ENCODE measurements at places on chromosomes 7 and 10.

GRCh38 chr7:37089972-37090371, 358.7 kb downstream of the ELMO1 start:
- no peak for DNase-seq

- DNase-seq = no peak
These were observed 80.7 kb upstream of the SEC61G start for GRCh38 chr7:54839575-54840213.

DNA sequence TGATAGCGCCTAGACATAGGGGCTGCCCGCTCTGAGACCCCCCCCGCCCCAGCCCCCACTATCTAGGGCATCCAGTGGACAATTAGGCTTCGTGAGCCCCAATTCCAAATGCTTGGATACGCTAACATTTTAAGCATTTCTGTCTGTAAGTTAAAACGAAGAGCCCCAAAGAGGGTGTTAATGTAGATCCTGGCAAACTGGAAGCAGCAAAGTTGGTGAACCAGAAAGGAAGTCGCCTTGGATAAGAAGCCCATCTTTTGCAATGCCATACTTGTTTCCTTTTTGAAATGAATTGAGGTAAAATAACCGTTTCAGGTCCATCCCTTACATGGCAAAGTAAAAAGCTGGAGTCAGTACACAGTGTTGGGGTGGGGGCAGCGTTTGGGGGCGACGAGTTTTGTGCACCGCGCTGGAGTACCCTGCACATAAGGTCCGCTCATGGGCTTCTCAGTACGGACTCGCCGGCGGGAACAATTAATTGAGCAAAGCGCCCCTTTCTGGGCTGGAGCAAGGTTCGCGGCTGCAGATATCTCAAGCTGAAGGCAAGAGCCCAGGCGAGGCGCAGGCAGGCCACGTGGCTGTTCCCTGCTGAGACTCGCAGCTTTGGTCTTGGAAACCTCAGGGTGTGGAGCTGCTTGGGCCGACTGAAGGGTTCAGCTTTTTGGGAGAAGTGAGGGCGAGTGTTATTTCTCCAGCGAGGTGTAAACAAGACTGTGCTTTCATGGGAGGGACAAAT, 1.4 kb upstream of the TWIST1 start:
- DNase-seq = no peak

DNA sequence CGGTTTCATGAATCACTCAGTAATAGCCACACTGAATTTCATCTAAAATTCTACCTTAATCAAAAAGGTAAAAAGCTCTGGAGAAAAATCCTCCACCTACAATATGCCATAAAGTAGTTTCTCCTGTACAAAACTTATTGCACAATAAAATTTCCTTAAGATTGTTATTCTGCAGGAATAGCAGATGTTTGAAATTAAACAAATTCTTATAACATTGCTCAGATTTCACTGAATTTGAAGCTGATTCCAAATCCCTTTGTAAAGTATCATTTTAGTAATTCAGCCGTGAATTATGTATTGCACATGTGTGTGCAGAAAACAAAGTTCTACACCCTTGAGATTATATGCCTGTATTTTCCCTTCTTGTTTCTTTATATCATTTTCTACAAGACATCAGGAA, 123.8 kb downstream of the AMPH start:
- no peak for DNase-seq

DNA sequence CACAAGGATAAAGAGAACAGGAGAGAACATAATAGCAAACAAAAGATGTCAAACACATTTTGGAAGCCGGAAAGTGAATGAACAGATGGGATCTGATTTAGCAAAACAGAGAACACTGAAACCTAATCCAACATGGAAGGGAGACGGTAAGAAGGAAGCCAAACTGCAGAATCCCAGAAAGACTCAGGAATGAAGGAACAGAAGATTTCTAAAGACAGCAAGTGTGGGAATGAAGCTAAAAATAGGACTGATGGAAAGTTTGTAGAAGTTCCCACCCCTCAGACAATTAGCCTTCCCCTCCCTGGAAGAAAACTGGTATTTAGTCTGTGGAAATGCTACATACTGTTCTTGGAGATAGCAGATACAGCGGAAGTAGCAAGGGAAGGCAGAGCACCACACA, 40.8 kb downstream of the SLC16A12 start:
- no peak for DNase-seq

GRCh38 chr7:50981743-50982142, 199.0 kb upstream of the GRB10 start:
- DNase-seq = no peak

GRCh38 chr7:36880108-36880507, 155.8 kb upstream of the AOAH start:
- DNase-seq = no peak

GRCh38 chr7:22571766-22572165, 71.8 kb upstream of the STEAP1B start:
- no peak for DNase-seq

- DNase-seq = no peak
These were observed 8.1 kb downstream of the CHN2 start for GRCh38 chr7:29202651-29203069.

- peak; percentile 16 for DNase-seq
These were observed 123.6 kb upstream of the GDF10 start for GRCh38 chr10:47176206-47176902.

DNA sequence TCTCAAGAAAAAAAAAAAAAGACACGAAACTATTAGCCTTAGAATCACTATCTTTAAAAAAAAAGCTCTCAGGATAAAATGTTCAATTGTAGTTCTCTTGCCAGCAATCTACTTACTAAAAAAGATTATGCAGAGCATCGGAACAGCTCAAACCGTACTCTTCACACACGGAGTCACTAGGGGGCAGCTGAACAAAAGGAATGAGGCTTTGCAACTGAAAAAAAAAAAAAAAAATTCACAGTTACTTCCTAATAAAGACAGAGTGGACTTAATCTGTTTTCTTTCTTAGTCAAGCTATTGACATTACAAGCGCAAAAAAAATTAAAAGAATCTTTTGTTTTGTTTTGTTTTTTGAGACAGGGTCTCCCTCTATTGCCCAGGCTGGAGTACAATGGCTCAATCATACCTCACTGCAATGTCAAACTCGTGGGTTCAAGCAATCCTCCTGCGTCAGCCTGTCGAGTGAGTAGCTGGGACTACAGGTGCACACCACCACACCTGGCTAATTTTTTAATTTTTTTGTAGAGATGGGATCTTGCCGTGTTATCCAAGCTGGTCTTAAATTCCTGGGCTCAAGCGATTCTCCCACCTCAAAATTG, 11.5 kb downstream of the PMS2 start:
- no peak for DNase-seq
